COR-L47 (cell line): ENCODE measurements at places on chromosomes 5 and 9.
A peak's percentile ranks its signal among the peaks of the same experiment; 100 is the strongest.

DNA sequence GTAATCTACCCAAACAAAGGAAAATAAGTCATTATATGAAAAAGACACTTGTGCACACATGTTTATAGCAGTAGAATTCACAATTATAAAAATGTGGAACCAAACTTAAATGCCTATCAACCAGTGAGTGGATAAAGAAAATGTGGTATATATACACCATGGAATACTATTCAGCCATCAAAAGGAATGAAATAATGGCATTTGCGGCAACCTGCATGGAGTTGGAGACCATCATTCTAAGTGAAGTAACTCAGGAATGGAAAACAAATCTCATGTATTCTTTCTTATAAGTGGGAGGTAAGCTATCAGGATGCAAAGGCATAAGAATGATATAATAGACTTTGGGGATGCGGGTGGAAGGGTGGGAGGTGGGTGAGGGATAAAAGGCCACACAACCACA, 34.6 kb downstream of the SLC12A2 start:
- DNase-seq, result no peak

DNA sequence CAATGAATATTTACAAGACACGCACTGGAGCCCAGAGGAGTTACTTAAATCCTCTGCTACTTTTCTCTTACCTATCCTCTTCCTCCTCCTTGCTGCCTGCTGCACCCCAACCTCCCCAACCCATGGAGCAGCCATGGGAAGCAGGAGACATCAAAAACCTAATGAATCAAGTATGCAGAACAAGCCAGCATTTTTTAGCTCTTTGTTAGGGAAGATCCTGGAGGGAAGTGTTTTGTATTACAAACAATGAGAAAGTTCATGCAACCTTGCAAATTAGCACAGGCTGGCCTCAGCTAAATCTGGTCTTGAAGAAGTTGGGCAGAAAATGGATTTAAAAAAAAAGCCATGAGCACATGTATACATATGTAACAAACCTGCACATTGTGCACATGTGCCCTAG, 498.8 kb downstream of the KIF4B start:
- DNase-seq, result no peak

- no peak for DNase-seq
Observed at GRCh38 chr9:129776566-129776937, 23.7 kb upstream of the PTGES start.

GRCh38 chr5:429453-430188, 13.4 kb upstream of the EXOC3 start:
- peak; percentile 60 for DNase-seq

DNA sequence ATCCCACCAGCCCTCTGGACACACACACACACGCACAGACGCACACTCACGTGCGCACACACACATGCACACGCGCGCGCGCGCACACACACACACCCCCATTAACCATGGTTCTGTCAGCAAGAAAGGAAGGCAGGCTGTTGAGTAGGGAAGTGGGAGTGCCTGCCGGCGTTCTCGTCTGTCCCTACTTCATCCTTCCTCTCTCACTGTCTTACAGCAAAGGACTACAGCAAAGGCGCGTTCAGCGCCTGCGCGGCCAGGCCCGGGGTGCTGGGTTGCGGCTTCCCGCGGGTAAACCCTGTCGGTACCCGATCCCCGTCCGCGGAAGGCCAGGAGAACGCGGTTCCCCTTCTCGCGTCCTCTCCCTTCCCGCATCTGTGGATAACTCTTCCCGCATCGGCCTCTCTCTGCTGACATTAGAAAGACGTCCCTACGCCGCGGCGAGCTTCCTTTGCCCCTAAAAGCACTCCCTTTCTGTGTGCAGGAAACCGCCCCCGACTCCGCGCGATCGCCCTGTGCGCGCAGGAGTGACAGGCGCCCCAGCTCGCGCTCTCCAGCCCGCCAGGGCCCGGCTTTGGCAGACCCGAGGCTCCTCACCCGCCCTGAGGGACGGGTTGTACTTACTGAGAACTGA, 219.2 kb downstream of the AGTPBP1 start:
- no peak for DNase-seq

DNA sequence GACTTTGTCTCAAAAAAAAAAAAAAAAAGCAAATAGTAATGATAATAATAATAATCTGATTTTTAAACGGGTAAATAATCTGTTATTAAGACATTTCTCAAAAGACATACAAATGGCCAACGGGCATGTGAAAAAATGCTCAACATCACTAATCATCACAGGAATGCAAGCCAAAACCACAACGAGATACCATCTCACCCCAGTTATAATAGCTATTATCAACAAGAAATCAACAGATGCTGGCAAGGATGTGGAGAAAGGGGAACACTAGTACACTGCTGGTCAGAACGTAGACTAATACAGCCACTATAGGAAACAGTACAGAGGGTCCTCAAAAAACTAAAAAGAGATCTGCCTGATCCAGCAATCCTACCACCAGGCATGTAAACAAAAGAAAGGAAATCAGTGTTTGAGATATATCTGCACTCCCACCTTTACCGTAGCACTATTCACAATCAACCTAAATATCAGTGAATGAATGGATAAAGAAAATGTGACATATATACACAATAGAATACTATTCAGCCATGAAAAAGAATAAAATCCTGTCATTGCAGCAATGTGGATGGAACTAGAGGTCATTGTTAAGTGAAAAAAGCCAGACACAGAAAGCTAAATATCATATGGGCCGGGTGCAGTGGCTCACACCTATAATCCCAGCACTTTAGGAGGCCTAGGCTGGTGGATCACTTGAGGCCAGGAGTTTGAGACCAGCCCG, 24.9 kb downstream of the VAV2 start:
- DNase-seq, result no peak

- DNase-seq, result no peak
Observed at GRCh38 chr9:3608011-3608410, 82.2 kb upstream of the RFX3 start.

DNA sequence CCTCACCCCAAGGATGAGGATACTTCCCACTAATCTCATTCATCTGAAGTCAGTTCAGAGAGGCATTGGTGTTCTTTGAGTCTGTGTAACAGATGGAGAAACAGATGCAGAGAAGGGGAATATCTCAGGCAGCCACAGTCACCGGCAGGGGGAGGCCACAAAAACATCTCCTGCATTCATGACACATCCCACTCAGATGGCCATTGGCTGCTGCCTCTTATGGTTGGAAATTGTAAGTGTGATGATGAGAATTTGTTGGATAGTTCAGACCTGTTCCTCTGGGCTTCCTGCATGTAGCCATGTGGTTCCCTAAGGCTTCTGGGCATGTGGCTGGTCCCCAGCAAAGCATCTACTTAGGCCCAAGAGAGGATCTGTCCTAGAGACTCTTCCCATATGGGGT, 45.9 kb upstream of the GABRP start:
- no peak for DNase-seq

GRCh38 chr5:89071101-89071940, 188.3 kb upstream of the MEF2C start:
- DNase-seq, result no peak

- no peak for DNase-seq
Observed at GRCh38 chr5:27048510-27048909, 10.1 kb upstream of the CDH9 start.

- no peak for DNase-seq
Observed at GRCh38 chr5:89712134-89712700, 697.3 kb downstream of the CETN3 start.

GRCh38 chr9:95506678-95507463, 9.9 kb downstream of the PTCH1 start:
- DNase-seq, result peak; percentile 54
